ENCODE measurements at places on chromosomes 6 and 20.
A peak's percentile ranks its signal among the peaks of the same experiment; 100 is the strongest.

GRCh38 chr6:153090241-153090930 is 40.7 kb downstream of the RGS17 start:
- no peak for DNase-seq

GRCh38 chr6:40956936-40957335 is 82.1 kb downstream of the UNC5CL start:
- no peak for DNase-seq

- no peak for DNase-seq
Measured at GRCh38 chr6:106470316-106470715, 109.8 kb downstream of the CRYBG1 start.

- no peak for DNase-seq
Measured at GRCh38 chr6:71421611-71422010, 133.0 kb downstream of the OGFRL1 start.

GRCh38 chr6:73969971-73970970 is 274.3 kb downstream of the CD109 start:
- peak; percentile 29 for DNase-seq

DNA sequence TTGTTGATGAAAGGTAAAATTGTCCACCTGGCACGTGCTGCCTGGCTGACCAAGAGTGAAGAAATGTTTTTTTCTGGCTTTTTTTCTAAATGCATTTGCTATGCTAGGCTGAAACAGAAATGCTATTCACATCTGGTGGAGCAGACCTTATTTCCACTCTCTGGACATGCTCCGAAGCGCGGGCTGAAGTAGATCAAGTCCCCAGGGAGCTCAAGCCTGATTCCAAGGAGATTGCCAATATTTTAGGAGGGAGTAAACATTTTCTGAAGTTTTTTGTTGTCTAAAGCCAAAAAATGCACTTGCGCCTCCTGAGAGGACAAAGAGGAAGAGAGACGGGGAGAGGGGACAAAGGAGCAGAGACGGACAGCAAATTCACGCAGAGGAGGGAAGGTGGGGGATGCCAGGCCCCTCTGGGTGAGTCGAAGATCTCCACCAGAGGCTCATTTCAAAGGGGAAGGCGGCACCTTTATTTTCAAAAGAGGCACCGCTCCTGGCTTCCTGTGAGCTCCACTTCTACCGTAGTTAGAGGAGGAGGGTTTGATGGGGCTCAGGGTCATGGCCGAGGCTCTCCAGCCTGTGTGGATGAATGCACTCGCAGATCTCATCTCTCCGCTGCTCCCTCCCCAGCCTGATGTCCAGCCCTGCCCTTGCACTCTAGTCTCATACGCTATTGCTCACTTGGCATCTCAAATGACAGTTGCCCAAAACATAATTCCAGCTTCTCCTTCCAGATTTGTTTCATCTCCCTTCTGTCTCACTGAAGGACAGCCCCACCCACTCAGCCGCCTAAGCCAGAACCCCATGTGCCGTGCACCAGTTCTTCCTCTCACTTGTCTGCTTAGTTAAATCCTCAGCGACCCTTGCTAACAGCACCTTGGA is 23.1 kb upstream of the SMOC2 start:
- DNase-seq, result no peak

GRCh38 chr20:37986873-37987601 is 46.2 kb downstream of the TTI1 start:
- no peak for DNase-seq

Measured in Jurkat, Clone E6-1 (cell line).